ENCODE measurements at places on chromosomes 3 and 15. TPM values are rescaled to one million over a fixed set of nuclear protein-coding genes. Genes with fewer than 3 reads are reported as not detected.
A peak's percentile ranks its signal among the peaks of the same experiment; 100 is the strongest.

DNA sequence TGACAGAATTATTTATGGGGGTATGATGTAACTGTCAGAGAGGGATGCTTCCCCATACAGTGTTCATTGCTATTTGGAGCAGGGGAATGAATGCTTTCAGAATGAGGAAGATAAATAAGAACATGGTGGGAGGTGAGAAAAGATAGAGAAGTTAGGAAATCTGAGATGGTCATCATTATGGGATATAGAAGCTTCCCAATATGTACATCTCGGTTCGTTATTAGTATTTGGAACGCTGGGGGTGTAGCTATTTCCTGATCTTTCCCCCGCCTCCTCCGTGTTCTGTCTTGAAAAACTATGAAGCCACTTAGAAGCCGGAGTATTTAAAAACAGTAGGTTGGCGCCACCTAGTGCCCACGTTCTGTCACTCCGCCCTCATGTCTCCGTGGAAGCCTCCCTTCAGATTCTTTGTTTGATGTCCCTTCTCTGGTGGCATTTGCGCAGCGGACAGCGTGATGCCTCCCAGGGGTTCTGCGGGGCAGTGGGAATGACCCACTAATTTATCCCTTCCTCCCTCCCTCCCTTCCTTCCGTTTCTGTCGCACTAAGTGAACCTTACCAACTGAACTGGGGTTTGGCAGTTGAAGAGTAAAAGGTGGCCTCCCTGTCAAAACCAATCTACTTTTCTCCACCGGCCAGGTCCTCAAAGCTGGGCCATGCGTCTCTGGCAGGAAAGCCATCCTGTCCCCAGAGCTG is 184.5 kb downstream of the FEZF2 start:
- peak; percentile 86 for DNase-seq

Gene GRM2
- total RNA-seq = 7.0 TPM

DNA sequence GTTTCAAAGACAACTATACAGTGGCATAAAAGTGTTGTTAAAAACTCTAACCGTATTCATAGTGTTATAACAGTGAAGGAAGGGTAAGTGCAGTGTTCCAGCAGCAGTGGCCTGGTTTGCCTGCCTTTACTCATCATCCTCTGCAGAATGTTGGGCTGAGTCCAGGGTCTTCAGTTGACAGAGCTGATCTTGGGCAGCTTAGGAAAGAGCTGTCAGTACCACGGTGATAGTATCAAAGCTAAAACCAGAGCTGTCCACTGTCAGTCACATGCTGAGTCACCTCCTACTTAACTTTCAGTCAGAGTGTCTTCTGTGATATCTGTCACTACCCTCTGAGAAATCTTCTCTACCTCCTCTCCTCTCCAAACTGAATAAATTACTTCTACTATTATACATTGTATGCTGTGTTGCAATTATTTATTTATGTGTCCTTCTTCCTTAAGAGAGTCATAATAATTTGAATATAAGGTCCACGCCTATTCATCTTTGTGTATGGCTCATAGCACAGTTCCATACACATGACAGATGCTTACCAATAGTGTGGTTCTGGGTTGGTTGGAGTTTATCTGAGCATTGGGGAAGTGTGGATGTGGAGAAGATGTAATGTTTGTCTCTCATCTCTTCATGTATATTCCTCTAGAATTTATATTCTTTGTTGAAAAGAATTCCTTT is 242.1 kb downstream of the ZIC1 start:
- DNase-seq = no peak

Gene C2CD4A
- total RNA-seq = not detected

DNA sequence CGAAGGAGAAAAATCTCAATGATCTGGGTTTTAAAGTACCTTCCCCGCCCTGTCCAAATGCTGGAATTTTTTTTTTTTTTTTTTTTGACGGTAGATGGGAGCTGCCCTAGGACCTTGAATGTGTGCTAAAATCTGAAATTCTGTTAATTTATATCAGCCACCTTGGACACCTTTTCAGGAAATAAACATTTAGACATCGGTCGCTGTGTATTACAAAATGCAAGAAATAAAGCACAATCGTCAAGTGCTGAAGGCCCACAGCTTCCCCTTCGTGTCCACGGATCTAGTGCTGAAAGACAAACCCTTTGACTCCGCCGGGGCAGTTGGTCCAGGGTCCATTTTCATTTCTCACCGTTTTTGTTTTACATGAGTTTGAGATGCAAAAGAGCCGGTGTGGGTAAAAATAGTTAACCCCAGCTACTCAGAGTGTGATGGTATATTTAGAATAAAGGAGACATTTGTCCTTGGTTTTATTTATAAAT is 90.2 kb upstream of the CHD2 start:
- DNase-seq = peak; percentile 77

DNA sequence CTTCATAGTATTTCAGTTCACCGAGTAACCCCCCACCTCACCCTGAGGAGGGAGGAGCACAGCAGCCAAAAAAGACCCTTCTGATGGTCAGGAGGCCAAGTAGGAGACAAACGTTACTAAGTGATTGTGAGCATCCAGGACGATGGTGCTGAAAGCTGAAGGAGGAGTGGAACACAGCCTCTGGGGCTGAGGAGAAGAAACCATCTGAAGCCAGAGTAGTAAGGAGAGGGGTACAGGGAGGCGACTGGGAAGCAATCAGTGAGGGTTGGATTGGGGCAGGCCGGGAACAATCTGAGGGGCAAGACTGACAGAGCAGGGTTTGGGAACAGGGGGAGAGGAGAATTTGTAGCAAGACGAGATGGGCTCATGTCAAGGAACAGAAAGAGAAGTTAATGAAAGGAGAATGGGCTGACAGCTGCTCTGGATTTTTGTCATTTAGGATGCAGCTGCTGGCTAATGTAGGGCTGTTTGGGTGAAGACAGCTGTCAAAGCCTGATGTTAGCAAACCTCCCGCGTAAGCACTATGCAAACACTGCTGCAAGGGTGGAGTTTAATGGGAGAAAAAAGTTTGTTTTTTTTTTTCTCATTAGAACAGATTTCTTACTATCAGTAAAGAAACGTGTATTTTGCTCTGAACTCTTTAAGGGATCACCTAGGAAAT is 622.2 kb downstream of the EDEM1 start:
- DNase-seq = no peak

DNA sequence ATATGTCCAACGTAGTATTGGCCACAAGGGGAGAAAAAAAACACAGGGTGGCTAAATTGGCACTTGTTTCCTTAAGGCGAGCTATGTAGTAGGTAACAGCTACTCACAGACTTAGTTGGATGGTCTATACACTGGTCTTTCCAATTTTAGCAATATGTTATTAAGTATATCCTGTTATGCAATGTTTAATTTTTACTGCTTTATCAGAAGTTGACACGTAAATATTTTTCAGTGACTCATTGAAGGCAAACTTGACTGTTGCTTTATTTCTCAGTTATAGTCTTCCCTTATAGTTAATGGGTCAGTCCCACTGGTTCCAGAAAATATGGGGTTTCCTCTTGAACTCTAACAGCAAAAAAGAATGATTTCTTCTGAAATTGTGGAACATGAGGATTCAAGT is 46.5 kb downstream of the ADPGK start:
- DNase-seq = no peak

Gene ALDH1A2
- 0.62 TPM for total RNA-seq

DNA sequence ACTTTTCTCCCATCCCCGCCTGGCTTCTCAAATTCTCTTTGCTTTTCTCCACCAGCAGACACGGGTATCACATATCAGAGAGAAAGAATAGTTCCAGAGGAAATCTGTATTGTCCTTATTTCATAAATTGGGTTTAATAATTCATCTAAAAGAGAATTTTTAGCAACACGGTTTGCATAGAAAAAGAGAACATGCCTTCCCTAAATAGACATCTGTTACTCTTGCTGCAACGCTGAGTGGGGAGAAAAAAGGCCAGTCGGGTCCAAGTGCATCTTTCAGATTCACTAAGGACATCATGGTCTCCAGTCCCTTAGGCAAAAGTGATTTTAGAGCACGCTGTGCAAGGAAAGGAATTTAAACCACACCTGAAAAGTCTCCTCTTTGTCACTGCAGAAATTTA is 201.3 kb downstream of the ABHD5 start:
- DNase-seq = no peak

DNA sequence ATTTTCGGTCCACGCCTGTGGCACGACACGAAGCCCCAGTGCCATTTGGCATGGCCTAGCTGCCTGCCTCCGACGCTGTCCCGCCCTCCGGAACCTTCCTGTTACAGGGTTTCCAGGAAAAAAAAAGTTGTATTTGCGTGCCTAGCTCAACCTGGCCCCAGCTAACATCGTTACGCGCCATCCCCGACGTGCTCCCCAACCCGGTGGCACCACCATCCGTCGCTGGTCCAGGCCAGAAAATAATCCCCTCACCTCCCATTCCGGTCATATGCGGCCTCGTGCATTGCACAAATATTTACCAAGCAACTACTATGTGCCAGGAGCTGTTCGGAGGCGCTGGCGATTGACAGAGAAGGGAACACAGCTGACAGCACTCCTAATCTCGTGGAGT is 1.4 kb upstream of the CYP1A1 start:
- no peak for DNase-seq

GRCh38 chr3:197720694-197721093 is 16.0 kb downstream of the RUBCN start:
- DNase-seq = no peak

GRCh38 chr3:114508976-114509375 is 215.1 kb downstream of the TIGIT start:
- no peak for DNase-seq

DNA sequence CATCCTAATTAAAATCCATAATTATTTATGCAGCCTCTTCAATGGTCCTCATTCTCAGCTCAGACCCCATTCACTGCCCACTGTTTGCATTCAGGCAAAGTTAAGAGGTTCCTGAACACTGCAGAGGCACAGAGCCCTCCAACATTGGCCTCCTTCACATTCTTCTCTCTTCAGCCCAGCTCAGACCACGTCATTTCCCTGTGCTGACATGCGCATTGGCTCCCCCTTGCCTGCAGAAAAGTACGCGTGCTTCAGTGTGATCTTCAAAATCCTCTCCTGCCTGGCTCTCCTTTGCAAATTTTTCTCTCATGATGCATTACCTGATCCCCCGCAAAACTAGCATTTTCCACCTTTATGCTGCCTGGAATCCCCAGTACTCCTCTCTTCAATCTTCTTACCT is 552.3 kb downstream of the NTRK3 start:
- DNase-seq = no peak

- DNase-seq = no peak
Observed at GRCh38 chr3:33717616-33717865, 513 bp downstream of the CLASP2 start.

GRCh38 chr3:194961149-194961548 is 275.5 kb downstream of the FAM43A start:
- peak; percentile 66 for DNase-seq

DNA sequence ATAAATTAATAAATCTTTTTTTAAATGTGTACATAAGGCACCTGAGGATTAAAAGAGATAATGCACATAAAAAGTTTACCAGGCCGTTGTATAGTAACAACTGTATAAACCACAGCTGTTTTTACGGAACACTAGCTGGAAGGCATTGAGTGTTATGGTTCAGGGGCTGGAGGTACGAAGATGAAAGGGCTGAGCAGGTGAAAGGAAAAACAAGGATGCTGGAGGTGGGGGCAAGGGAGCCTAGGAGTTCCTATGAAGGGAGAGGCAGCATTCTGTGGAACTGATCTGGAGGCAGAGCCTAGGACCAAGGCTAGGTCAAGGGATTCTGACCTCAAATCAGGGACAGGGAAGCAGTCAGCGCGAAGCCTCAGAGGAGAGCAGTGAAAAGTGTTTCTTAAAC is 8.0 kb downstream of the SEMA5B start:
- no peak for DNase-seq

Gene KCNMB2
- total RNA-seq = not detected

- no peak for DNase-seq
Observed at GRCh38 chr3:60277361-60277800, 973.9 kb downstream of the FHIT start.

Gene CSPG4
- 13.8 TPM for total RNA-seq

DNA sequence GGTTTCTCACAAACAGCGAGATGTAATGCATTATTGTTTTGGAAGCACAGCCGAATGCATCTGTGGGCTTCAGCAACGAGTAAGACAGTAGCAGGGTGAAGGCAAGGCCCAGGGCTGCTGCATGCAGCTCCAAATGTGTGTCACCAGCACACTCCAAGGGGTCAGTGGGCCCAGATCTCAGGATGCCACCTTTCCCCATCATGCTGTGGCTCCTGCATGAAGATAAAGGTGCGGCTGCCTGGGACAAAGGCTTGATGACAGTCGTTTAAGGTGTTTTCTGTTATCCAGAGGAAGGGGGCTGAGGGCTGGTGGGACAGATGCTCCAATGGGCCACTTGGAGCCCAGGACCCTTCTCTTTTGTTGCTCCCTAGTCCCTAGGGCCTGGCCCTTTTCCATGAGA is 13.2 kb downstream of the C3orf22 start:
- DNase-seq = peak; percentile 56

GRCh38 chr3:160162440-160162839 is 62.8 kb upstream of the C3orf80 start:
- DNase-seq = no peak

DNA sequence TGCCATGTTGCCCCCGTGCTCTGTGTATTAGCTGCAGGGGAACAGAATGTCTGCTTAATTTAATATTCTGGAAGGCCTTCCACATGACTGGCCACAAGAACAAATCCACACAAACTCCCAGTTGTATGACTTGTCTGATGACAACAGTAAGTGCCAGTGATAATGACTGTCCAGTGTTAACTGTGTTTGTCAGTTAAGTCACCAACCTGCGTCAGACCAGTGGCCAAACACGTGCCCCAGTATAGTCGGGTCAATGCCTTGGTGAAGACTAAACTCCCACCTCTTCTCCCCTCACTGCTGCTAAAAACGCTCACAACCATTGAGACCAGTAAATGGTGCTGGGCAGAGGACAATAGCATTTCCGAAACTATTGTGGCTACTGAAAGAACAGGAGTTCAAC is 9.8 kb upstream of the ATP13A5 start:
- DNase-seq = no peak

Gene ETFA
- total RNA-seq = 85.2 TPM

DNA sequence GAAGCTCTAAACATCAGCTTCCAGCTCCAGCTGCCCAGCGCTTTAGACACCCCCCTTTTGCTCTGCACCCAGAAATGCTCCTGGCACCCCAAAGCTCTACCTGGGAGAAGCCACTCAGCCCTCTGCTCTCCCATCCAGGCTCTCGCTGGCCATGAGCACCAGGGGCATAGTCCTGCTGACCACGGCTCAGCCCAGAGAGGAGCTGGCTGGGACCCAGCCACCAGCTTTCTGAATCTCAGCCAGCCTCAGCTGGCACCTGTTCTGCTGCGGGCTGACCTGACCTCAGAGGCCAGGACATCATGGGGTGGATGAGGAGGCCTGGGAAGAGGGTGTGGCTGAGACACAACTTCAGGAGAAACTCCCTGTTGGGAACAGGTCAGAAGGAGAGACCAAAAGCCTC is 8.6 kb downstream of the NTRK3 start:
- no peak for DNase-seq

Data from suprapubic skin (tissue), 4 donors.